Activated CD4-positive, alpha-beta T cell treated with anti-CD3 and anti-CD28 coated beads, Interleukin-2, amount 50 U/mL, for 4 hours (primary cell): ENCODE measurements at places on chromosomes 5 and 9.

DNA sequence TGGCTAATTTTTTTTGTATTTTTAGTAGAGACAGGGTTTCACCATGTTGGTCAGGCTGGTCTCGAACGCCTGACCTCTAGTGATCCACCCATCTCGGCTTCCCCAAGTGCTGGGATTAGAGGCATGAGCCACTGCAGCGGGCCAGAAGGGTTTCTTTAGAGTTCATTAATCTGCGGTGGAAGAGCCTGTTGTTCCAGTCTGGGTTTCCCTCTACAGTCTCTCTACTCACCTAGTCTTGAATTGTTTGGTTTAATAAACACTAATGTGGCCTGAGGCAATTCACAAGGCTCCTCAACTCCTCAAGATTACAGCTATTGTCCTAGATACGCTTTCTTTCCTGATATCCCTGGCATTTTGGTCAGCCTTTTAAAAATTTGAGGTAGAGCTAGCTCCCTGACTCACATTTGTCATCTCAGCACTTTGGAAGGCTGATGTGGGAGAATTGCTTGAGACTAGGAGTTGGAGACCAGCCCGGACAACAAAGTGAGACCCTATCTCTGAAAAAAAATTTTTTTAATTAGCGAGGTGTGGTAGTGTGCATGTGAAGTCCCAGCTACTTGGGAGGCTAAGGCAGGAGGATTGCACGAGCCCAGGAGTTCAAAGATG, 4.6 kb upstream of the SAR1B start:
- DNase-seq: no peak

DNA sequence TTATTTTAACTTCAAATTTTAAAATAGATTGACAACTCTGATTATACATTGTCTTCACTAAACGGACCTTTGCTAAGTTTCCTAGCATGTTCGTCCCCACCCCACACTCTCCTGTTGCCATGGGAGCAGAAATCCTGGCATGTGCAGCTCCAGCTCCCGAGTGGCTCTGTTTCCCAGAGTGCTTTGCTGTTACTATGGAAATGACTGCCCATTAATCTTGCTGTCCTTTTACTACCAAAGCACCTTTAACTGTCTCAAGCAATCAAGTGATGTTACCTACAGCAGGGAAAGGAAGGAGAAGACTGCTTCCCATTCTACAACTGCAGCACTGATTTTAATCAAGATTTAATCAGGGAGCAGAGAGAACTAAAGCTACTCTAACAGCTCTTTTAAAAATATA, 212.0 kb upstream of the KIF2A start:
- DNase-seq: no peak

DNA sequence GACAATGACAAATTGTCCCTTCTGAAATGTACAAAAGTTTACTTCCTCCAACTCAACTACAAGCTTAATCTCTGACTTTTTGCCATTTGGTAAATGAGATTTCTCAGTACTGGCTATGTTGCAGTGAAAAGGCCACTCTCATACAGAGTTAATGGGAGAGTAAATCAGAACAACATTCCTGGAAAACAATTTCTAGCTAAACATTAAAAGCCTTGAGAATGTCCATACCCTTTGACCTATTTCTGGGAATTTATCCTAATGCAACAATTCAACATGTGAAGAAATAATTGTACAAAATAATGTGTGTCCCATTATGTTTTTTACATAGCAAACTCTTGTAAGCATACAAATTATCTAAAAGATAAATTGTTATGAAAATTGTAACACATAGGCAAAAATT, 56.3 kb upstream of the SPEF2 start:
- DNase-seq: no peak

GRCh38 chr9:75491533-75491932, 398.9 kb upstream of the PCSK5 start:
- DNase-seq: no peak

DNA sequence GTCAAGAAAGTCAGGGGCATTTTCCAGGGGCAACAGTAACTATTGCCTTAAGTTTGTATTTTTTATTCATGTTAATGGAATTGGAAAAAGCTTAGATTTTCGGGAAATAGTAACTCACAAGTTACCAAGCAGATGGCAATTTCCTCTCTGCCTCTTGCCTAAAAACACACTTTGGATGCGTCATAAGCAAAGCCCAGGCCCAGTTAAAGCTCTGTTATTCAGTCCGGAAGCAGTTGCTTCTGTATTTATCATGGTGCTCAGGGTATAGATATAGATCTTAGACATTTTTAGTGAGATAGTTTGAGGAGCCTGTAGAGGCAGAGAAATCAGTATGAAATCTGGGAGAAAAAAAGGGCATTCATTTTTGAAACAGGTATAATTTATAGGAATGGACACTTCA, 260.3 kb upstream of the TNC start:
- DNase-seq: no peak

GRCh38 chr9:37565661-37566618, 10.2 kb downstream of the FBXO10 start:
- DNase-seq: no peak

GRCh38 chr5:1118231-1118698, 6.4 kb upstream of the SLC12A7 start:
- DNase-seq: no peak

DNA sequence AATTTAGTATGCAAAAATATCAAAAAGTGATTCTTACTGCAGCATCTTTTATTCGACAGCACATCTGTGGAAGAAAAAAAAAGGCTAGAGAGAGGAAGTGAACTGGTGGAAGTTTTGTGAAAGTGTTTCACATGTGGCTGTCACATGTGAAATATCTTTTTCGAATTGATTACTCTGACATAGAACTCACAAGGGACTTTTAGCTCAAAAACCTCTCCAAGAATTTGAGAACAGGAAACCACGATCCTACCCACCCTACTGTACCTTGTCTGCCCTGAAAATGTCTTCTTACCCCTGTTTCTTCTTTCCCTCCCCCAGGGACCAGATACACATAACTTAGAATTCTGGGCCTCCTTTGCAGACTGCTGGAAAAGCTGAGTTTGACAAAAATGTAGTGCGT, 106.5 kb upstream of the PRRC1 start:
- DNase-seq: no peak

- no peak for DNase-seq
Observed at GRCh38 chr5:131386779-131387178, 122.9 kb downstream of the CDC42SE2 start.

GRCh38 chr9:122978601-122979000, 37.8 kb downstream of the RABGAP1 start:
- DNase-seq: no peak

DNA sequence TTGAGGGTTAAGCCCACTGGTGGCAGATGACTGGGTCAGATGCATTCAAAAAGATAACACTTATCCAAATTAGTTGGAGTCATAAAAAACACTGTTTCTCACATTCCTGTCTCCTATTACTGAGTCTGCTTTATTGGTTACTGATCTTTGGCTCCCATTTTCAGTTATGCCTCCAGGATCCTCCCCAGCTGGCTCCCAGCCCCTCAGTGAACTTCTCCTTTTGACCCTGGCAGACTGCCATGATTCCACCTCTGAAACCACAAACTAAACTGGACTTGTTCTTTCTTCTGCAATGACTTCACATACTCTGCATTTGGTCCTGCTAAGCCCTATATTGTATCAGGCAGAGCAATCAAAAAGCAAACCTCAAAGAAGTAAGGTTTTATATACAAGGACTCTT, 860.8 kb upstream of the DMAC1 start:
- no peak for DNase-seq

GRCh38 chr5:150562832-150563231, 54.9 kb downstream of the NDST1 start:
- DNase-seq: no peak

DNA sequence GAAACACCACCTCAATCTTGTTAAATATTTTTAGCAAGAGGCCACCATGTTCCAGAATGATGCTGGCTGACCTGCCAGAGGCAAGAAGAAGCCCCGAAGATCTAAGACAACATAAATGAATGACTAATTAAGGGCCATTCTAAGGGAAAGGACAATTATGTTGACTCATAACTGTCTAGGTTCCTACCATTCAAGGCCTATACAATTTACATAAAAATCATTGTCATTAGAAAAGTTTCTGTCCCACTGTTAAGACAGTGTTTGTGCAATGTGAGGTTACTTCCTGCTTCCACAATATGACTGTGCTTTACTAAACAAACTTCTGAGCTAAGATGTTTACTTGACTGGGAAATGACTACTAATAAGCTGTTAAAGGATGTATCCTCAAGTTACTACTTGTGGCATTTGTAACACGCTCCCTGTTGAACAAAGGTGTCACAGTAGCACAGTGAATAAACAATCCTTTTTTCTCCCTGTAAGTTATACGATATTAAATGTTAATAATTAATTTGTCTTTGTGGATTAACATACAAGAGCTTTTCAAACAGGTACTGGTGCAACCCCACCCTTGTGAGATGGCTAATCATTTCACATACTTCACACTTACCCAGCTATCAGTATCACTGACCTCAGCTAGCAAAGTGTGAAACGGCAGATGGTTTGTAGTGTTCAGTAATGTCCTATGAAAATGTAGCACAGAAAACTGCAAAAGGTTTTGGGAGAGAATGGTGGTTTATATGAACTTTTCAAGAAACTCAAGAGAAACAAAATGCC, 195.8 kb downstream of the EFNA5 start:
- no peak for DNase-seq

DNA sequence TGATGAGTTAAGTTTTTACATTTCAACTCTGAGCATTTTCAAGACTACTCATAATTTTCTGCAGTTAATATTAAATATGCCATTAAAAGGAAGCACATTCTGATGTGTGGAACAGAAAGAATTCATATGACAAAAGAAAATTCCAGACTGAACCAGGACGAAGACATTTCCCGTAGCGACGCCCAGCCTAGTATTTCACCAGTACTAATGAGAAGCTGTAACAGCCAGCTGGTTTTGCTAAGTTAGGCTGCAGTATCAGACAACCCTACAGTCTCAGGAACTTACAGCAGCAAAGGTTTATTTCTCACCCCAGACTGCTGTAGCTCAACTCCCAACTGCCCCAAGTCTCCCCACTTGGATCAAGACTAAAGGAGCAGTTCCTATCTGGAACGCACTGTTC, 91.6 kb downstream of the TMEM174 start:
- no peak for DNase-seq

DNA sequence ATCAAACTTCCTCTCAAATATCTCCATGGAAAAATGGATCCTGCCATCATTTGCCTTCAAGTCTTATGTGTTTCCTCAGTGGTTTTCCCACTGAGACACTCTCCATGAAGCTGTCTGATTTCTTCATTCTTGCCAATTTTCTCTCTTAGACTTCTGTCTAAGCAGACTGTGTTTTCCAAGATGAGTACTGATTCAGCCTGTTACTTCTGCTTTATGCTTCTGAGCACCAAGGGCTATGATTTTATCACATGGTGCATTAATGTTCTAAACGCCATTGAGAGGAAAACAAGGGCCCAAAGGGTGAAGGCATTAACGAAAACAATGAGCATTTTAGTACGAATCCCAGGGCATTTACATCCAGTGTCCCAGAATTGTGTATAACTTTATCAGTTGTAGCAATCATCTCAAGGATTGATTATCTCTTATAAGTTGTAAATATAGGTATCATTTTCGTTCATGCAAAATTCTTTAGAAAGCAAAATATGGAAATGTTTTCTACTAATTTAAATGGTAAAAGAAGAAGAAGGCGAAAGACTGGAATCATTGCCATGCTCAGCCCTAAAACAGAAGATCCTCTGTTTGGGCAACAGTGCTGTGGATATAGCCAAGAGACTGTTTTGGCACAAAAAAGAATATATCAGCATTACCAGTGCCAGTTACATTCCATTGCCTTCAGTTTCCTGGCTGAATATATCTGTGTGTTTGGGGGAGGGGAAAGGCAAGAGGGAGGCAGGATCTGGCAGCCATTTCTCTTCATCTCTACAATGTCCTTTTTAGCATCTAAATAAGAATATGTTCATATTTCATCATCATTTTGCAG, 537.6 kb downstream of the ANXA1 start:
- no peak for DNase-seq

DNA sequence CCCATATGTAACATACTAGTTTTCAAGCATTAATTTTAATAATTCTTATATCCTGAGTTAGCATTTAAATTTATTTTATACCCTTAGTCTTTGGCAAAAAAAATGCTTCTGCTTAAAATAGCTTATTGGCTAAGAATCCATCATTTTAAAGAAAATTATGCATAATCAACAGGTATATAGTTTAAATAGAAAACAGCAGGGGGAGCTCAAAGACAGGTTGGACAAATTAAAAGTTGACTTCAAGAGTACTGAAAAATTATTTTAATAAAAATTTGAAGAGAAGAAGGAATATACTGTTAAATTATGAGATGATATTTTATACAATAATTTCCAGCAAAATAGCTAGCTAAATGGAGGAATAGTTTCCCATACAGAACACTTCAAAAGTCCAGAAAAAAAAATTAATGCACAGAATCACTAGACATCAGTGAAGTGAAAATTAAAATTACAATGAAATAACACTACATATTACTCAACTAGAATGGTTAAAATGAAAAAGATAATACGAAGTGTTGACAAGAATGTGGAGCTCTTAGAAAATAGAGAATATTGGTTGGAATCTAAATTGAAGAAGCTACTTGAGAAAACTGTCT, 387.1 kb downstream of the PDE4D start:
- no peak for DNase-seq

- no peak for DNase-seq
Observed at GRCh38 chr5:157387041-157387563, 72.9 kb upstream of the NIPAL4 start.

DNA sequence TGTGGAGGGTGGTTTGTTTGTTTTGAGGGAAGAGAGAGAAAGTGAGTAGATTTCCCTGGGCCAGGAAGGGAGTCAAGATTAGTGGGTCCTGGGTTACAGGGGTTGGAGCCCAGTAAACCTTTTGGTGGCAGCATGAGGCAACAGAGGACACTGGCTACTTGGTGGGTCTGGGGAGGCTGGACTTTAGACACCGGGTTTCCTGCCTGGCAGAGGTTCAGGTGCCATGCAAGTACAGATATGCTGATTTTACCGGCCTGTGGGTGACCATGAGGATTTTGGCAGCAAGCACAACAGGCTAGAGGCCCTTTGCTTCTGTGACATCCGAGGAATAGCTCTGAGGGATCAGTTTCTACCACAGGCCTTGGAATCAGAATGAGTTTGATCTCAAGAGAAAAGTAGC, 18.9 kb downstream of the MAST4 start:
- no peak for DNase-seq

- DNase-seq: no peak
Observed at GRCh38 chr5:116583085-116583861, 8.7 kb upstream of the SEMA6A start.

- DNase-seq: no peak
Observed at GRCh38 chr9:114418053-114418452, 30.3 kb upstream of the AKNA start.

DNA sequence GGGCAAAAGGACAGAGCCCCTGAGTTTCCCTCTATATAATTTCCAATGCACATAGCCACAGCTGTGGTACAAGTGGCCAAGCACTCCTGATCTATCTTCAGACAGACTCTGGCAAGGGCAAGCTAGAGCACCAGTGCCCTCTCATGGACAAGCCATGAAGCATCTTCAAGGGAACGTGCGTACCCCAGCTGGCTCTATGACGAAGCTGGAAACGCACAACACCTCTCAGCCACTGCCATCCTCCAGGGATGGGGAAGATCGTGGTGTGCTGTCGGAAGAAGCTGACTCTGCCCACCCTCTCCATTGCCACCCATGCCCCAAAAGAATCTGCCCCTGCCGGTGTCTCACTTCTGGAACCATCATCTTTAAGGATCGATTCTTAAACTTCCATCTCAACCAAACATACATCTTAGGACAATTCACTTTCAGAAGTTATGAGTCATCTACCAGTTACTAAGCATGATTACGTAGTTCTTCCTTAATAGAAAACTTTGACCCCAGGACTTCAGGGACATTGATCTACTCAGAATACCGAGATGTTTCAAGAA, 482.9 kb downstream of the AGTPBP1 start:
- no peak for DNase-seq
